ENCODE measurements at places on chromosomes 6 and 20.

DNA sequence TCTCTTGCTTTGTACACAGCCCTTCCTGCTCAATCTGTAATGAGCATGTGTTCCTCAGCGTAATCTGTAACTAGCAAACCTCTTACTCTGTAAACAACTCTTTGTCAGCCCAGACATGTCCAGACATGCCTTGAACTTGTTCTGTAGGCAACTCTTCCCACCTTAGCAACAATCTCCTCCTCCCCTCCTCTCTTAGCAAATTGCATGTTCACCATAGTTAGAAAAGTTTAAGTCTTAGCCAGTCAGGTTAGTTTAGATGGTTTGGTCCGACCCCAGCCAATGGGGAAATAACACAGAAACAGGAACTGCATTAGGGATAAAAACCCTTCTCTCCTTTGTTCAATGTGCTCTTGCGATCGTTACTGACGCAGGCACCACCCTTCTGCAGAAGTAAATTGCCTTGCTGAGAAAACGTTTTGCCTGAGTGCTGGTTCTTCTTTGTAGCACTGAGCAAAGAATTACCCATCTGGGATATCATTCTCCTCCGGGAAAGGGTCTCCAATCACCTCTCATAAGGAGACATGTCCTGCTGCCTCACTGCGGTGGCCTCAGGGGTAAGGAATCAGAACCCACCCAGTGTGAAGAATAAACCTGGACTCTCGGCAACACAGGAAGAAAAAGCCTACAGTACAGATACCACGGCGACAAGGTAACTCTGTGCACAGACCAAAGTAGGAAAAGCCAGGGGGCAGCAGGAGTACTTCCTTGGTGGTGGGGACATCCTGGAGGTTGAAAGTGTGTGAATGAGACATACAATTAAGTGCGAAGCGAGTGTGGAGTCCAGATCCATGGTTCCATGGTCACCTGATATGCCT, 26.2 kb downstream of the PLN start:
- no peak for DNase-seq

- DNase-seq = no peak
Observed at GRCh38 chr20:8616792-8617191, 452.1 kb upstream of the PLCB4 start.

DNA sequence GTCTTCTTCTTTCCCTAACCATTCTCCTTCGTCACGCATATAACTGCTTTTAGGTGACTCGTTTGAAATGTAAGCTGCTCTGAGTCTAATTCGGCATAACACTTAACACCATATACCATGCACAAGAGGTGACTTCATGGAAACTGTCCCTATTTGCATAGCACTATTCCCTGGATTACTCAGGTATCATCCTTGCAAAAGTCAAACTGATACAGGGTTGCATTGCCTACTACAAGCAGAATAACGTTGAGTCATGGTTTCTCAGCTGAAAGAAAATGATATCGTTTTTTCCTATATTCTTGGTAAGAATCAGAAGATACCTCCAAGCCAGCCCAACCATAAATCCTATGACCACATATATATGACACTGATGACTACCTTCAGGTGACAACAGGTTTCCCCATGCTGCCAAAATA, 227.5 kb downstream of the ATXN1 start:
- DNase-seq = no peak

DNA sequence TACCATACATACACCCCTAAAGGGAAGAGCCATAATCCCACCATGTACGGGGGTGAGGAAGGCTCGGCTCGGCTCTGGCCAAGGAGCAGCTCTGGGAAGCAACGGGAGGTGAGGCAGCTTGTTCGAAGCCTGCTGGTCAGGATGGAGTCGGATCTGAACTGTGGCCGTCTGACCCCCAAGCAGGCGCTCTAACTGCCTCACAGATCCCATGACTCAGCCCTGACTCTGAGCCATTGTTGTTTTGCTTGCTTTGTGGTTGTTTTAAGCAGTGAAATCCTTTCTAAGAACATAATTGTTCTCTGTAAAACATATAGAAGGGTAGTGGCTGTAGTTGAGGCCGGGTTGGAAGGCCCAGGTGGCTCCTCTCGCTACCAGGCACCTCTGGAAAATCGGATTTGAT, 10.9 kb downstream of the C6orf132 start:
- DNase-seq = no peak

GRCh38 chr20:62603021-62603906, 39.0 kb upstream of the SLCO4A1 start:
- peak; percentile 66 for DNase-seq

- peak; percentile 44 for DNase-seq
Observed at GRCh38 chr6:33205191-33206026, 954 bp downstream of the HSD17B8 start.

DNA sequence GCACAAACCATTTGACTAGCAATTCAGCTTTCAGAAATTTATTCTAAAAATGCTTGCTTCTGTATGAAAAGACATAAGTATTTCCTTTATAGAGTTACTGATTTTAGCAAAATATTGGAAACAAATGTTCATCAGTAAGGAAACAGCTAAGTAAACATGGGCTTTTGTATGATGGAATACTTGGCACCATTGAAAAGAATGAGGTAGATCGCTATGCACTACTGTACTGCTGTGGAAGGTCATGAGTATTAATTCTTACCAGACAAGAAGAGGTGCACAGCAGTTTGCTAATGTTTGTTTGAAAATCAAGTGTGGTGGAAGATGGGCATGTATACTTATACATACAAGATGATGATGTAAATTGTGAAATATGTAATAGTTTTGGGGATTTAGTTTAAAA, 73.0 kb downstream of the FARS2 start:
- no peak for DNase-seq

GRCh38 chr6:75530696-75531095, 37.1 kb upstream of the FILIP1 start:
- DNase-seq = no peak

DNA sequence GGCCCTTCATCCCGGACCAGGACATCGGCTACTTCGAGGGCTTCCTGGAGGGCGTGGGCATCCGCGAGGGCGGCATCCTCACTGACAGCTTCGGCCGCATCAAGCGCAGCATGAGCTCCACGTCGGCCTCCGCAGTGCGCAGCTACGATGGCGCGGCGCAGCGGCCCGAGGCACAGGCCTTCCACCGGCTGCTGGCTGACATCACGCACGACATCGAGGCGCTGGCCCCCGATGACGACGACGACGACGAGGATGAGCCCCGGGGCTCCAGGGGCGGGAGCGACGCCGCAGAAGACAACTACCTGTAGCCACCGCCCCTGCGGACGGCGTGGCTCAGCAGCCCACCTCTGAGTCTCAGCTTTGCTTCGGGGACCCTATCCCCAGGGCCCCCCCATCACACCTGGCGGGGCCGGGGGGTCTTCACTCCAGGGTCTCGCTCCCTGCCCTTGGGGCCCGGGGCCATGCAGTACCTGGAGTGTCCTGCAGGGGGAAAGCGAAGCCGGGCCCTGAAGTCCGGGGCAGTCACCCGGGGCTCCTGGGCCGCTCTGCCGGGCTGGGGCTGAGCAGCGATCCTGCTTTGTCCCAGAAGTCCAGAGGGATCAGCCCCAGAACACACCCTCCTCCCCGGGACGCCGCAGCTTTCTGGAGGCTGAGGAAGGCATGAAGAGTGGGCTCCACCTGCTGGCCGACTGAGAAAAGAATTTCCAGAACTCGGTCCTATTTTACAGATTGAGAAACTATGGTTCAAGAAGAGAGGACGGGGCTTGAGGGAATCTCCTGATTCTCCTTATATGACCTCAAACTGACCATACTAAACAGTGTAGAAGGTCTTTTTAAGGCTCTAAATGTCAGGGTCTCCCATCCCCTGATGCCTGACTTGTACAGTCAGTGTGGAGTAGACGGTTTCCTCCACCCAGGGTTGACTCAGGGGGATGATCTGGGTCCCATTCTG, 20.8 kb upstream of the HCK start:
- DNase-seq = peak; percentile 66

DNA sequence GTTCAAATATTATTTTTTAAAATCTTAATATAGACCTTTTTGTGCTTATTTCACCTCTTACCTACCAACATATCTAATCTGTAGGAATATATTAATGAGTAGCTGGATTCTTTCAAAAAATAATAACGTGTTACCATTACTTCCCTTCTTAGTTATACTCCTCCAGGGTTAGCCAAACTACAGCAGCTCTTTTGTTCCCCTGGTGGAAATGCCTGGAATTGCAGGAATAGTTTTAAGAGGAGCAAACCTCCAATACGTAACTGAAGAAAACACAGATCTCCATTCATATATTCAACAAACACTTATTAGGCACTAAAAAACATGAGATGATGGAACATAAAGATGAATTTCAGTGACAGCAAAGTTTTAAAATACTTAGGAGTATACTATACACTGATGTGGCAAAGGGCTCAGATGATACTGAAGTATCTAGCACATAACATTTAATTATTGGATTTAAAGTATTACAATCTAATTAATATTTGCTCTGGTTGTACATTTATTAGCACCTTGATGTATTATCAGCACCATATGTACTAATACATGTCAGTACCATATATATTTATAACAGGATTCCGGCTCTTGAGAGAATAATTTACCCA, 78.3 kb downstream of the TBX18 start:
- DNase-seq = no peak

DNA sequence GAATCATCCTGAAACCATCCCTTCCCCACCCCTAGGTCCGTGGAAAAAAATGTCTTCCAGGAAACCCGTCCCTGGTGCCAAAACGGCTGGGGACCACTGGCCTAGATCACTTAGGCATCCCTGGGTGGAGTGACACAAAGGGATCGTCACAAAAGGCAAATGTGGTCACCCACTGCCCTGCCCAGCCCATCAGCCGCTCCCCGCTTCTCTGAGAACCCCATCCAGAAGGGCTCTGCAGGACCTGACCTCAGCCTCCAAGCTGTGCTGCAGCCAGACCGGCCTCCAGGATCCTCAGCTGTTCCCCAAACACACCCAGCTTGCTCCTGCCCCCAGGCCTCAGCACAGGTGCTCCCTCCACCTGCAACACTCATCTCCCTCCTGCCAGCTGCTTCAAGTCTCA, 61.6 kb downstream of the PREX1 start:
- no peak for DNase-seq

DNA sequence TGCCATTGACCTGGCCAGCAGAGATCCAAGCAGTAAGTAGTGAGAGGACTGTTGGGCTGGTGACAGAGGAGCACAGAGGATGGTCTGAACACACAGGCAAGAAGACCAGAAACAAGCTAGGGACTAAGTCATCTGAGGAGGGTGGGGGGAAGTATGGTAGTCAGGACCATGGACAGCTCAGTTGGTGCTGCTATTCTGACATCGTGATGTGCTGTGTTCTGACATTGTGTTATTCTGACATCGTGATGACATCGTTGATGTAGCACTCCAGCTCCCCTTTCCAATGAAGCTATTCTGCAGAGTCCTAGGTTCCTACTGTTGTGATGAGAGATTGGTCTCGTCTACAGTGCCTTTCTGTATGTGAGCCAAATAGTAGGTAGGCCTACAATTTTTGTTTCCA, 28.7 kb downstream of the CFAP206 start:
- DNase-seq = no peak

GRCh38 chr6:155894758-155895157, 439.1 kb upstream of the NOX3 start:
- DNase-seq = no peak

- DNase-seq = no peak
Observed at GRCh38 chr6:91560409-91560808, 973.5 kb upstream of the MAP3K7 start.

GRCh38 chr20:41650231-41650948, 32.2 kb upstream of the CHD6 start:
- no peak for DNase-seq

- no peak for DNase-seq
Observed at GRCh38 chr20:18624948-18625347, 37.1 kb downstream of the DTD1 start.

DNA sequence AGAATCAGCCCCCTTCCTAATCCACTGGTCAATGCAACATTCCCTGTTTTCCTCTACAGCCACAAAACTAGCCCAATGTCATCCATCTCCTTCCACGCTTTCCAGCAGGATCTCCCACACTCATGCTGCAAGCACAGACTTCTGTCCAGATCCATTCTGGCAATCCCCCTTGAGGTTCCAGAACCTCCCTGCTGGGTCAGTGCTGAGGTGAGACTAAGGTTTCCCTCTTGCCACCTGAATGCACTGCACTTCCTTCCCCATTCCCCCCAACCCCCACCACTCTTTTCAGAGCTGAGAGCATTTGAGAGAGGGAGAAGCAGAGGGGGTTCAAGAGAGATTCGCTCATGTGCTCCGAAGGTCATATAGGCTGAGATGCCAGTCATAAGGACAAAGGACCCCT, 43.9 kb downstream of the EBF4 start:
- no peak for DNase-seq

DNA sequence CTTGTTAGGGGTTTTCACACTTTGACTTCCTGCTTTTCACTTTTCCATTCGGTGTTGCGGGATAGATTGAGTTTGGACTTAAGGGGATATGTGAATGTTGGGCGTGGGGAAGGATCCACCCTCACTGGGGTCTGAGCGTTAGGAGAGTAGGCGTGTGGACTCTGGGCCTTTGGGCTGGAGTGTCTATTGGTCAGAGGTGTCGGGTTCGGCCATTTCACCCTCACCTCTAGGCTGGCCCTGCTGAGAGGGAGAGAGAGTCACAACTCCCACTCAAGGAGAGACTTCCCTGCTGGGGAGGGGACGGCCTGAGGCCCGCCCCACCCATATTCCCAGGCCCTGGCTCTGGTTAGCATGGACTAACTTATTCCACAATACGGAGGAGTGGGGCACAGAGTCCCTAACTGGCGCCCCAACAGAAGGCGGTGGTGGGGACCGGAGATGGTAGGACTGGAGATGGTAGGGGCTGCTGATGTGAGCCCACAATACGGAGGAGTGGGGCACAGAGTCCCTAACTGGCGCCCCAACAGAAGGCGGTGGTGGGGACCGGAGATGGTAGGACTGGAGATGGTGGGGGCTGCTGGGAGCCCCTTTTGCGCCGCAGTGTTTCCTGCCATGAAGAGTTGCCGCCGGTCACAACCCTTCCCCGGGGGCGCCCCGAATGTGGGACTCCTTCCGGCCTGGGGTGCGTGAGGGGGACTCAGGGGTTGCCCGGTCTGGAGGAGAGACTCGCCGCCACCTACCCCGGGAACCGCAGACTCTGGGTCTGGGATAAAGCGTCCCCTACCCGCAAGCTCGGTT, 1.4 kb upstream of the PTPRA start:
- DNase-seq = no peak

GRCh38 chr6:24524805-24525204, 30.0 kb downstream of the ALDH5A1 start:
- no peak for DNase-seq

GRCh38 chr6:5486214-5486613, 224.9 kb downstream of the FARS2 start:
- no peak for DNase-seq
